ENCODE measurements at places on chromosomes 3 and 15.

DNA sequence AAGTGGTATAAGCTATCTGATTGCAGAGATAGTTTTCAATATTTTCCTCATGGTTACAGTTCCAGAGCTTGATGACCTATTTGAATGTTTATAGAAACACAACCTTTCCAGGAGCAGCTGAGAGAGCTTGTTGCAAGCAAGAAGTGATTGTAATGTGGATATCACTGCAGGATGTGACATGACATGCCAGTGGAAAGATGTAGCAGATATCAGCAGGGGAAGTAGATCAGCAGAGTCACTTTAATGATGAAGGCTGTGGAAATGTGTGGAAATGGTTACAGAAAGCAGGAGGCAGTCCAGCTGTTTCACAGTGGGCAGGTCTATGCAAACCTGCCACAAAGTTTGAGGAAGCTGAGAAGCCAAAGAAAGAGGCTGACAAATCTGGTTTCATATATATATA is 21.0 kb downstream of the TMEM158 start:
- no peak for DNase-seq

DNA sequence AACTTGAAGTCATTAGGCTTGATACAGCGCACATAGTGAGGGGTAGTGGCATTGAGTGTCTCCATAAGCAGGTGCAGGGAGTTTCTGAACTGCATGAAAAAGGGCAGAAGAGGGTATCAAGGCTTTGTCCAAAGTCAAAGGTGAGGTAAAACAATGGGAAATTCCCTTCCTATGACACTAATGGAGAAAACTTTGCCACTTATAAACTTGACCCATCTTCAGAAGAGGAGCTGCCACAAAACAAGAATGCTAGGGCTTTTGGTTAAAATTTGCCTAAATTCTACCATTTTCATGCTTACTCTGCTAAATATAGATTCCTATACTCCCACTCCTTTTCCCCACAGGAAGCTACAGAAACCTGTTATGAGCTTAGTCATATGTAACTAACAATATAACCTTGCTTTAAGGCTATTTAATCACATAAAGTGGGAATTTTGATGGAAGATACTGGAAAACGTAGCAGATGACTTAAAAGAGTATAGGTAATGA is 87.5 kb upstream of the MYO5C start:
- DNase-seq, result no peak

GRCh38 chr15:69325456-69325971 is 26.8 kb downstream of the PAQR5 start:
- no peak for DNase-seq

GRCh38 chr15:79516155-79516554 is 84.0 kb downstream of the MINAR1 start:
- DNase-seq, result no peak

DNA sequence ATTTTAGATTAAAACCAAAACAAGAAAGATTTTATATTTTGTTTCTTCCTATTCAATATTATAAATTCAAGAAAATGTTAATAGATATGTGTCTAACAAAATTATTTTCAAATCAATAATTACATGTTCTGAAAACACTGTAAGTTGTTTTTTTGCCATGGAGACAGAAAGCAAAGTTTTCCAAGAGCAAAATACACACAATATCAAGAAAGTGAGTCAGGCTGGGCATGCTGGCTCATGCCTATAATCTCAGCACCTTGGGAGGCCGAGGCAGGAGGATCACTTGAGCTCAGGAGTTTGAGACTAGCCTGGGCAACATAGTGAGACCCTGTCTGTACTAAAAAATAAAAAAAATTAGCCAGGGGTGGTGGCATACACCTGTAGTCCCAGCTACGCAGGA is 71.7 kb downstream of the TTC23 start:
- no peak for DNase-seq

DNA sequence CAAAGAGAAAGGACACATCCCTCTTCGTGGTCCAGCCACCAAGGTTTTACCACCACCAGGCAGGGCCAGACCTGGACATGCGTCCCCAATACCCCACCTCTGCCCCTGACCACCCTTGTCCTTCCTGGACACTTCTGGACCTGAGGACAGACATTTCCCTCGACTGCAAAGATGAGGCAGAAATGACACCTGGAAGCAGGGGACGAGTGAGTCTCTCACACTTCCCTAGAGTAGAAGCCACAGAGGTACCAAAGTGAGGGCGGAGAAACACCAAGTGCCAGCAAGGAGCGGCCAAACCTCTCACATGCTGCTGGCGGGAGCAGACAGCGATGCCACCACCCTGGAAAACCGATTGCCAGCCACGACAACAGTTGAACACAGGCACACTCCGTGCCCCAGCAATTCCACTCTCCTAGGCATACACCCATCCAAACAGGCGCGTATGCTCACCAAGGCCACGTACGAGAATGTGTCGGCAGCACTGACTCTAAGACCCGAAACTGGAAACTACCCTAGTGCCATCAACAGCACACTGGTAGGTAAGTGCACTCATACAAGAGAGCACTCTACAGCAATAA is 207.0 kb upstream of the NSMCE3 start:
- DNase-seq, result no peak

All from 8988T (cell line).